Esophagus muscularis mucosa (tissue), 4 donors: ENCODE measurements at places on chromosomes 5 and 9. TPM values are rescaled to one million over a fixed set of nuclear protein-coding genes. Genes with fewer than 3 reads are reported as not detected.

GRCh38 chr5:162221910-162222309, 154.3 kb downstream of the GABRG2 start:
- no peaks in the 10 kb centered on the region for H3K4me1 ChIP-seq
- no peaks in the 10 kb centered on the region for H3K36me3 ChIP-seq
- no peaks in the 10 kb centered on the region for H3K27me3 ChIP-seq
- no peak for DNase-seq
- no peak overlapping the region for H3K27ac ChIP-seq

GRCh38 chr5:149392718-149393117, 13.6 kb upstream of the IL17B start:
- no peak overlapping the region for H3K4me3 ChIP-seq

DNA sequence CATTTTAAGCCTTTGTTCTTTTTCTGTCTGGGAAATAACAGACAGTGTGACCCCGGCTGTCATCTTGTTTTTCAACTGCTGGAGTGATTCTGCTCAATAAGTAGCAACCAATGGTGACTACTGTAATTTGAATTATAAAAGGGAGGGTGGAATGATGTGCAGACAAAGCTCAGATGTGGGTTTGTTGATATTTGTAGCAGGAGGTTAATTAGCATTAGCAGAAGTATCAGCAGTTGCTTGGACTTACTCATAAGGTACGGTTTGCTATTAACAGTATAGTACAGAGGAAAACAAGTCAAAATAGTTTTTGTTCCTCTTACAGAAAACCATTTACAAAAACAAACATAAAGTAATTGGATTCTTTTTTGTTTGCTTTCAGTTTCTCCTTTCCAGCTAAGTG, 140.4 kb downstream of the TUSC1 start:
- no peak overlapping the region for H3K4me3 ChIP-seq
- H3K27me3 ChIP-seq = no peaks in the 10 kb centered on the region
- no peak overlapping the region for H3K27ac ChIP-seq

- no peaks in the 10 kb centered on the region for H3K27me3 ChIP-seq
- DNase-seq = no peak
- H3K36me3 ChIP-seq = no peaks in the 10 kb centered on the region
- H3K27ac ChIP-seq = no peak overlapping the region
- no peaks in the 10 kb centered on the region for H3K4me1 ChIP-seq
Observed at GRCh38 chr5:58041884-58042283, 418.0 kb downstream of the PLK2 start.

DNA sequence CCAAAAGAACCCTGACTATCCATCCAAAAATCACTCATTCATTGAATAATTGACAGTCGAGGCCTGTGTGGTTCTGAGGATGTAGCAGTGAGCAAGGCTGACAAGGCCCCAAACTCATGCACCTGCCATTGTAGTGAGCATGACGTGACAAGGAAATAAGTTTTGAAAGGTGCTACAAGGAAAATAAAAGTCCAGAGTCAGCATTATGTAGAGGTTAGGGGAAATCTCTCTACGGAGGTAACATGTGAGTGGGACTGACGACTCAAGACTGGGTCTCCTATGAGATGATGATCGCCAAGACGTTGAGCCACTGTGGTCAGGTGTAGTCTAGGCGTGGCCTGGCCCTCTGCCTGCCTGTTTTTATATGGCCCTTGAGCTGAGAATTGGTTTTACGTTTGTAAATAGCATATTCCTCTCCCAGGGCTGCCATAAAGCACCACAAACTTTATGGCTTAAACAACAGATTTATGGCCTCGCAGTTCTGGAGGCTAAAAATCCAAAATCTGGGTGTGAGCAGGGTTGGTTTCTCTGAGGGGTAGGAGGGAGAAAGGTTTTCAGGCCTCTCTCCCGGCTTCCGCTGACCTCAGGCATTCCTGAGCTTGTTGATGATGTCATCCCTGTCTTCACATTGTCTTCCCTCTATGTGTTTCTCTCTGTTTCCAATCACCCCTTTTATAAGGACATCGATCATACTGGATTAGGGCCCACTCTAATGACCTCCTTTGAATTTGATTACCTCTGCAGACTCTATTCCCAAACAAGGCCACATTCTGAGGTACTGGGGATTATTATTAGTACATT, 206.4 kb upstream of the EGFLAM start:
- no peaks in the 10 kb centered on the region for H3K27me3 ChIP-seq
- H3K27ac ChIP-seq = no peak overlapping the region
- no peaks in the 10 kb centered on the region for H3K36me3 ChIP-seq
- H3K4me3 ChIP-seq = no peak overlapping the region
- DNase-seq = no peak
- no peaks in the 10 kb centered on the region for H3K4me1 ChIP-seq

- no peak overlapping the region for H3K27ac ChIP-seq
- no peaks in the 10 kb centered on the region for H3K27me3 ChIP-seq
- no peak for DNase-seq
- H3K36me3 ChIP-seq = no peaks in the 10 kb centered on the region
Observed at GRCh38 chr5:23319901-23320300, 187.5 kb upstream of the PRDM9 start.

DNA sequence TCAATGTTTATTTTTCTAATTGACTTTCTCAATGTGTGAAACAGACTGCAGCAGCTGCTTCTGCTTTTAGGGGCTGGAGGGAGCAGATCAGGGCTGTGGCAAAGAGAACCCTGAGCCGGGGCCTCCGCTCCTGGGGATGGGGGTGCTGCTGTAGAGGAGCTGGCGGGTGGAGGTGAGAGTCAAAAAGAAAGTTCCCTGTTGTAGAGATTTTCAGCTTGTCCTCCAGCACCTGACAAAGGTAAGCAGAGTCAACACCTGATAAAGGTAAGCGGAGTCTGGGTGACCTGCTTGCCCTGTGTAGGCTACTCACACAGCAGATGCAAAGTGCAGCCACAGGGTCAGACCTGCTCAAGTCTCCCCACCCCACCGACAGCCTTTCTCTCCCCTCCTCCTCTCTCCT, 252.4 kb upstream of the IRX1 start:
- H3K4me3 ChIP-seq = no peak overlapping the region
- no peak overlapping the region for H3K27ac ChIP-seq
- no peaks in the 10 kb centered on the region for H3K36me3 ChIP-seq
- no peaks in the 10 kb centered on the region for H3K4me1 ChIP-seq
- DNase-seq = no peak

Gene PCSK1
- 0.11 TPM for total RNA-seq

DNA sequence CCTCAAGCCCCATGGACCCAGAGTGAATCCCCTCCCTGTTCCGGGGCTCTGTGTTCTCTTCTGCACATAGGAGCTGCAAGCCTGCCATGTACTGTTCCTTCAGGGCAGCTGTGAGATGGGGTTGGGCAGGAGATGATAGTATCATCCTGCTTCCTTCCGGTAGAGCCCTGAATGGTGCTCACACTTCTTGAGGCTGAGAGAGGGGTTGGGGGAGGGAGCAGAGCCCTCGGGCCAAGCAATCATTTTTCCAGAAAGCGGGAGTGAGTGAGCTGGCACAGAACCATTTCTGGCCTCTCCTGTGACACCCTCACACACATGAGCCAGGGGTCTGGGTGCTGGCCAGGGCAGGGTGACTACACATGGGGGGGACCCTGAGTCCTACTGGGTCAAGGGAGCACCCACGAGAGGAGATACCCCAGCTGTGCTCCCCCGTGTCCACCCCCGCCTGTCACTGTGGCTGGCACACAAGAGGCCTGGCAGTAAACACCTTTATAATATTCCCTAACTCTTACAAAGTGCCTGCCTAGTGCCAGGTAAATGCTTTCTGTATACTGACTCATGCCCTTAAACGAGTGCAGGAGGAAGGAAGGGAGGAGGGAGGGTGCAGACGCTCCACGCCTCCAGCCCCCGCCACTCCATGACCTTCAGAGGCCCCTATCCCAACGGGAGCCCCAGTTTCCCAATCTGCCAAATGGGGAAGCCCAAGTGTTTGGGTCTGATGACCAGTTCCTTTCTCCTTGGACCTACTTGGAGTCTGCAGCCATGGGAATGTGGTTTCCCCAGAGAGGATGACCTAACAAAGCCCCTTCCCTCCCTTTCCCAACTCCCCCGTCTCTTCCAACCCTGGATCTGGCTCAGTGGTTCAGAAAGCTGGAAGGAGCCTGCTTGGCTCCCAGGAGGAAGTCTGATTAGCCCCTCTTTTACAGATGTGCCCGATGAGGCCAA, 15.5 kb downstream of the AKNA start:
- H3K27ac ChIP-seq = peak overlapping the region; percentile 55
- no peak for DNase-seq
- peaks cover 22% of the 10 kb centered on the region for H3K4me1 ChIP-seq
- peaks cover 36% of the 10 kb centered on the region for H3K36me3 ChIP-seq

- no peak overlapping the region for H3K4me3 ChIP-seq
- DNase-seq = no peak
- no peaks in the 10 kb centered on the region for H3K36me3 ChIP-seq
- H3K4me1 ChIP-seq = no peaks in the 10 kb centered on the region
- no peaks in the 10 kb centered on the region for H3K27me3 ChIP-seq
Observed at GRCh38 chr5:154117930-154118329, 72.6 kb upstream of the GALNT10 start.

DNA sequence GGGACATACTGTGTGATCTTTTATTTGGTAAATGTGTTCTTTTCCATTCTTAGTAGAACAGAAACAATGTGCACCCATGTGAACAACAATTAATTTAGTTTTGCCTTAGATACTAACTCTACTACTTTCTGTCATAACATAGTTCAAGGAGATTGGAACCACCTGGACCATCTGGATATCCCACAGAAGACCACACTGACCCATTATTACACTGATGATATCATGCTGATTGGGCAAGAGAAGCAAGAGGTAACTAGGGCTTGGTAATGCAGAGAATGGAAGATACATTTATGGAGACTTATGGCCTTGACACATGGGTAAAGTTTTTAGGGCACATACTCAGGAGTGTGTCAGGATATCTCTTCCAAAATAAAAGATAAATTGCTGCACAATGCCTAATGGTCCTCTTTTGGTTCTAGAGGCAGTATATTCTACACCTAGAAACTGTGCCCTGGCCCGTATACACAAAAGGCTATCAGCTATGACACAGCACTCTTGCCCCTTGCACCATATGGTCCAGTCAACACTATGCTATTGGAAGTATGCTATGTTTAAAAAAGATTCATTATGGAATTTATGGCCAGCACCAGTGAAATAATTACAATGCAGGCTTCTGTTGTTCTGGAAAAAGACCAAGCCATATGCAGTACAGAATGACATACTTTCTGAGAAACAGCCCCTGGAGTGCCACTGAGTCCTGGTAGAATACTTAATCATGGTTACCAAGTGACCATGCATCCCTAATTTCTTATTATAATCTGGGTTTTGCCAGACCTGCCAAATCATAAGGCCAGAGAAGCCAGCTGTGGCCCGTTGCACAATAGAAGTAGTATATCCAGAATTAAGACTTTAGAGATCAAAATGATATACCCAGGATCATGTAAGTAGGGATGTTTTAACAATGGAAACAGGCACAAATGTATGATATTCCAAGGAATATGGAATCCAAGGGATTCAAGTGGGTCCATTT, 41.6 kb upstream of the MROH2B start:
- no peaks in the 10 kb centered on the region for H3K4me1 ChIP-seq
- DNase-seq = no peak
- H3K4me3 ChIP-seq = no peak overlapping the region
- no peaks in the 10 kb centered on the region for H3K27me3 ChIP-seq
- H3K36me3 ChIP-seq = no peaks in the 10 kb centered on the region
- H3K27ac ChIP-seq = no peak overlapping the region

DNA sequence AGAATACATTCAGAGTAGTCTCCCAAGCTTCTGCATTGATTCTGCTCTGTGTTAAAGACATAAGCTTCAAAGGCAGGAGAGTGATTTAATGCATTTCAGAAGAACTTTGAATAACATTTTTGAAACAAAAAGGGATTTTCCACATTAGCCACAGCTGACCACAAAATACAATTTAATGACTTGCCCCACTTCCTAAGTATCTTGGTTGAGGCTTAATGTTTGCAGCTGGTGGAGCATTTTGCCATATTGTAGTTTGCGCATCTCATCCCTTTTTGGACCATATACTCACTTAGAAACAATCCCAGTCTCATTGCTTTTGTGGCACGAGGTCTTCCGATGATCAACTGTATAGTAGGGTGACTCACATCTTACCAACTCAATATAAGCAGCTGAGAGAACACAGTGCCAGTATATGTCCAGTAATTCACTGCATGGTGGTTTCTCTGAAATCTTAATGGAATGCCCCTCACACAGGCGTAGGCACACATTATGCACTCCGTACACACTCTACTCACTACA, 455.8 kb upstream of the PTGER4 start:
- no peak overlapping the region for H3K27ac ChIP-seq
- no peak overlapping the region for H3K4me3 ChIP-seq
- no peak for DNase-seq
- no peaks in the 10 kb centered on the region for H3K4me1 ChIP-seq
- H3K36me3 ChIP-seq = no peaks in the 10 kb centered on the region
- H3K27me3 ChIP-seq = no peaks in the 10 kb centered on the region

DNA sequence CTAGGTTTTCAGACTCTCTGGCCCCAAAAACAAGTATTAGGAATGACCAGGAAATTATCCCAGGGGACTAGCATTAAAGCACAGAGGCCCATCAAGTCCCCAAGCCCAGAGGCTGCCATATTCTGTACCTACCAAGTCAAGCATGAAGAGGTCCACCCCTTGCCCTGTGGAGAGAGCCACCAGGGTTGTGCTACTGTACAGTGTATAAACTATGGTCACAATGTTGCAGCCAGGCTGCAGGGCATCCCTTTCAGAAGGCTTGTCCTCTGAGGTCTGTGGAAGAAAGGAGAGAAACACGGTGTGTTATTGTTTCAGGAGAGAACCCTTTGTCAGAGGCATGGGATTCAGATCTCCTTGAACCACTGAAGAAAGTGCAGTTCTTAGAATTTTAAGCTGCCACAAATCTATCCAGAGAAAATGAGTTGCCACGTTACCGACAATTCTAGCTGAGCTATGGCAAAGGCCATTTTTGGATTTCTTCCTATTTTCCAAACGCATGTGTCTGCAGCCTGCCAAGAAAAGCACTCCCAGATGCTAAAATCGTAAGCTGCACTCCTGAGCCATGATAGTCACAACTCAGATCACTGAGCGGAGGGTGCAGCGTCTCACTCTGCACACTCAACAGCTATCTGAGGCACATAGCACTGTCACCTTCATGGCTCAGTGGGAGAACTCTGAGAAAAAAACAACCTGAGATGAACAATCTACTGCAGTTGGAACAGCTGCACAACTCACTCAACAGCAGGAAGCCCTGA, 45.5 kb upstream of the SPATA31E1 start:
- H3K27ac ChIP-seq = no peak overlapping the region
- H3K36me3 ChIP-seq = no peaks in the 10 kb centered on the region
- no peak overlapping the region for H3K4me3 ChIP-seq
- H3K4me1 ChIP-seq = peaks cover 15% of the 10 kb centered on the region
- DNase-seq = peak; percentile 91

DNA sequence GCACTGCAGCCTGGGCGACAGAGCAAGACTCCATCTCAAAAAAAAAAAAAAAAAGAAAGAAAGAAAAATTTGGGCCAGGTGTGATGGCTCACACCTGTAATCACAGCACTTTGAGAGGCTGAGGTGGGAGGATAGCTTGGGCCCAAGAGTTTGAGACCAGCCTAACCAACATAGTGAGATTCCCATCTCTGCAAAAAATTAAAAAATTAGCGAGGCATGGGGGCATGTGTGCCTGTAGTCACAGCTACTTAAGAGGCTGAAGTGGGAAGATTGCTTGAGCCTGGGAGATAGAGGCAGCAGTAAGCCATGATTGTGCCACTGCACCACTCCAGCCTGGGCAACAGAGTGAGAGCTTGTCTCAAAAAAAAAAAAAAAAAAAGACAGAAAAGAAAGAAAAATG, 2.9 kb upstream of the SIT1 start:
- no peaks in the 10 kb centered on the region for H3K36me3 ChIP-seq
- no peak overlapping the region for H3K27ac ChIP-seq

Gene AP3B1
- total RNA-seq = 38.2 TPM
